ENCODE measurements at places on chromosomes 5 and 9. TPM values are rescaled to one million over a fixed set of nuclear protein-coding genes. Genes with fewer than 3 reads are reported as not detected.

ASS1 gene
- 118 TPM for total RNA-seq

TMEM215 gene
- not detected for total RNA-seq

ZNF658 gene
- 4.3 TPM for total RNA-seq

FAM153A gene
- 3.4 TPM for total RNA-seq

SPINK5 gene
- total RNA-seq: 0.23 TPM

BAAT gene
- not detected for total RNA-seq

PGM5 gene
- total RNA-seq: 235 TPM

PCDH12 gene
- 9.3 TPM for total RNA-seq

ZDHHC12 gene
- total RNA-seq: 8.6 TPM

KIF20A gene
- total RNA-seq: 0.52 TPM

ARID3C gene
- total RNA-seq: not detected

GLDC gene
- total RNA-seq: 0.52 TPM

SLC2A8 gene
- total RNA-seq: 16.3 TPM

SLF1 gene
- 4.3 TPM for total RNA-seq

LCNL1 gene
- total RNA-seq: 2.4 TPM

CDKN2B-AS1 gene
- total RNA-seq: 1.00 TPM

ARL14EPL gene
- total RNA-seq: not detected

ORM2 gene
- total RNA-seq: not detected

KLF9 gene
- 87.1 TPM for total RNA-seq

CNTLN gene
- total RNA-seq: 10.8 TPM

MSMP gene
- not detected for total RNA-seq

Data from posterior vena cava (tissue), 2 donors.